ENCODE measurements at places on chromosomes 11 and 22.

GRCh38 chr22:21014726-21015465 lies at the start of gene P2RX6:
Gene P2RX6, plus strand, starts transcription at chr22:21015165. Its CDS starts 10 bp downstream, at chr22:21015175.
- no peak for DNase-seq

- no peak for DNase-seq
Observed at GRCh38 chr11:22725079-22725478, 58.7 kb downstream of the GAS2 start.

DNA sequence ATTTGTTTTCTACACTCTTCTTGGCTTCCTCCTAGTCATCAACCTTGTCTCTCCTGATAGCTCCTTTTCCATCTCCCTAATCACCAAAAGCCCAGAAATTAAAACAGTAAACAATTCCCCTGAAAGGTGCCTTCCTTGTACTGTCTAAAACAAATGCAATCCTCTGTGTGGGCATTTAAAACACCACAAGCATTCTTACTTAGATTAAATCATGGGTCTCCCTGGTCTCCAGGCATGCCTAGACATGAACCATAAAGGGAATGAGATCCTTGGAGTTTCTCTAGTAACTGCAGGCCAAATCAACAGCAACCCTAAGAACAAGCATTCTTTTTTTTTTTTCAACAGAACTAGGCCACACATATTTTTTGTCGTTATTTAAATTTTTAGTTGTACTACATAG lies 1.9 kb downstream of the BTG4 start:
- no peak for DNase-seq

GRCh38 chr11:65211293-65212105 lies 29.8 kb downstream of the CAPN1 start:
- DNase-seq, result no peak

DNA sequence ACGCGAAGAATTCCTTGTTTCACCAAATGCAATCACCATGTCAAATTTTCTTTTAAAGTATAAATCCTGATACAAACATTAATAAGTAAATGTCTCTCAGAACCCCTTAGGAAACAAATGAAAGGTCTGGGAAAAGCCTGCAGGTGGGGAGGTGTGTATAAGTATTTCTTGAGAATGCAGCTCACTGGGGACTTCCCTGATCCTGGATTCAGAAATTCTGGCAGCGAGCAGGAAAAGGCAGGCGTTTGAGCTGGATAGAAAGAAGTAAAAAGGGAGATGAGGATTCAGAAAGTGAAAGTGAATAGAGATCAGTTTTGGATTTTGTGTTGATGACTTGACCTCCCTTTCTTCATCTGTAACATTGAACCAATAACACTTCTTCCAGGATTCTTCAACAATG lies 68.3 kb upstream of the CTSC start:
- no peak for DNase-seq

- DNase-seq, result no peak
Observed at GRCh38 chr11:12901272-12901671, 107.8 kb upstream of the RASSF10 start.

DNA sequence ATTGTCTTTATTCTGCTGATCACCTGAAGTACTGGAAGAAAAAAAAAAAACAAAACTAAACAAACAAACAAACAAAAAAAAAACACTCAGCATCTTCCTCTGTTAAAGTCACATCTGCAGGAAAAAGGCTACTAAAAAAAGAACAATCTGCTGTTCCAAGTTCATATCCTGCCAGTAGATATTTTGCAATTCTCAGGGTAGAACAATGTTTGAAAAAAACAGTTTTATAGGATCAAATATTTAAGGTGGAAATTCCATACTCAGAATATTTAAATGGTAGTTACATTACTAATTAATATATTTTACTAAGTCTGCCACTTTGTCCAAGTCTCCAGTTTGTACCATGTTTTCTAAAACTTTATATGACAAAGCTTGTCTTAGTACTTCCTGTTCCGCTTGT lies 175.2 kb downstream of the SBF2 start:
- no peak for DNase-seq

- DNase-seq, result no peak
Observed at GRCh38 chr11:46471943-46472661, 80.5 kb upstream of the CHRM4 start.

GRCh38 chr11:71125150-71125549 lies 127.2 kb downstream of the SHANK2 start:
- no peak for DNase-seq

DNA sequence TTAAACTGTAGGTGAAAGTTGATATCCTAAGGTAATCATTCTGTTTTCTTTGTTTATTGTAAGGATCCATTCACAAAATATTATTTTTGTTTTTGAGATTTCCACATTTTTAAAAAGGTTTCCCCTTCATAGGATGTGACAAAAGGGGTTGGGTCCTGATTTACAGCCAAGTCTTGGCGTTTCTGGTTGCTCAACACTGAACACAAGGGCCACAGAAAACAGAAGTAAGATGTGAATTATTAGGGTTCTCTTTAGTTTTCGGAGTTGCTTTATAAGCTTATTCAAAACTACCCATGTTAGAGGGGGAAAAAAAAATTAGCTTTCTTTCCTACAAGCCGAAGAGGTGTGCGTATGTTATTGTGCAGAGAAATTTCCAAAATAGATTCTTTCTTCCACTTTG lies 30.0 kb upstream of the FLI1 start:
- no peak for DNase-seq

- no peak for DNase-seq
Observed at GRCh38 chr22:36021606-36022153, 6.9 kb downstream of the RBFOX2 start.

DNA sequence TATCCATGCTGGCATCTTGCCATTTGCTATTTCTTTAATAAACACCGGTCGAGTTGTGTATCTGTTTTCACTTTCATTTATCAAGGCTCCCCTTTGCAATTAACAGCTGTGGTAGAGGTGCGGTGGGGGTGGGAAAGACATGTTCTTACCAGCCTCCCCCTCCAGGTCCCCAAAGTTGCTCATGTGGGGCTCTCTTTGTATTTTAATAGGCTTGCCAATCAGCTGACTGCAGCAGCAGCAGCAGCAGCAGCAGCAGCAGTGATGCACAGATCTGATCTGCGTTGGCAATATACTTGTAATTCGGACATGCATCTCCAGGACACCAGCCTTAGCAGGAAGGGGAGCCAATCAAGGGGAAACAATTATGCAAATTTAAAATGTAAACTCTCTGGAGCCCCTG lies 40.3 kb upstream of the E2F8 start:
- DNase-seq, result no peak

- DNase-seq, result no peak
Observed at GRCh38 chr11:105324156-105324555, 184.6 kb upstream of the CARD18 start.

Measured in osteocyte (in vitro differentiated cells).